Activated gamma-delta T cell treated with anti-CD3 and anti-CD28 coated beads, Interleukin-2, amount 50 U/mL, for 16 hours (primary cell): ENCODE measurements at places on chromosomes 3 and 15.

DNA sequence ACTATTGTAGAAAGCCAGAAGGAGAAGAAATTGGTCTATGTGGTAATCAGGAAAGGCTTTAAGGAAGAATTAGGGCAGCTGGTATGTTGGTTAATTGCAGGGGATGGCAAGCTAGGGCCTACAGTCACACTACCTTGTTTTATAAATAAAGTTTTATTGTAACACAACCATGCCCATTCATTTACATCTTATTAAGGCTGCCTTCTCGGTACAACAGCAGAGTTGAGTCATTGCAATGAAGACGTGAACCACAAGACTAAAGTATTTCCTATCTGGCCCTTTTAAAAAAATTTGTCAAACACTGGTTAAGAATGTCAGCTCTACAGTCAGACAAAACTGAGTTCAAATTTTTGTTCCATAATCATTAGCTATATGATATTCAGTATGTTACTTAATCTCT is 8.3 kb downstream of the SERPINI1 start:
- no peak for DNase-seq

- no peak for DNase-seq
Observed at GRCh38 chr3:126450219-126450618, 25.5 kb downstream of the ZXDC start.

- no peak for DNase-seq
Observed at GRCh38 chr3:17672506-17672905, 69.9 kb downstream of the TBC1D5 start.

DNA sequence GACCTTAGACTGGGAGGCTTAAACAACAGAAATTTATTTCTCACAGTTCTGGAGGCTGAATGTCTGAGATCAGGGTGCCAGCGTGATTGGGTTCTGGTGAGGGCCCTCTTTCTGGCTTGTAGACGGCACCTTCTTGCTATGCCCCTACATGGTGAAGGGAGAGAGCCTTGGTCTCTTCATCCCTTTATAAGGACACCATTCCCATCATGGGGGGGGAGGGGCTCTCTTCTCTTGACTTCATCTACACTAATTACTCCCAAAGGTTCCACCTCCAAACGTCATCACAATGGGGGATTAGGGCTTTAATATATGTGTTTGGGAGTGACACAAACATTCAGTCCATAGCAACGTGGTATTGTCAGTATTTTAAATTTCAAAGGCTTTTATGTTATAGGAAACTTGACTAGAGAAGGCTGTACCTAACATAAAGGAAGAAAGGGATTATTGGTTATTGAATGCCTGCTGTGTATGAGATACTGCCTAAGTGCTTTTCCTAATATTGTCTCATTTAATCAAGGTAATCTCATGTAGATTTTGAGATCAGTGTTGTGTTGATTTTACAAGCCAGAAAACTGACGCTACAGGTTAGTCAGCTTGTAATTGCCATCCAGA is 20.9 kb downstream of the SYN2 start:
- no peak for DNase-seq

DNA sequence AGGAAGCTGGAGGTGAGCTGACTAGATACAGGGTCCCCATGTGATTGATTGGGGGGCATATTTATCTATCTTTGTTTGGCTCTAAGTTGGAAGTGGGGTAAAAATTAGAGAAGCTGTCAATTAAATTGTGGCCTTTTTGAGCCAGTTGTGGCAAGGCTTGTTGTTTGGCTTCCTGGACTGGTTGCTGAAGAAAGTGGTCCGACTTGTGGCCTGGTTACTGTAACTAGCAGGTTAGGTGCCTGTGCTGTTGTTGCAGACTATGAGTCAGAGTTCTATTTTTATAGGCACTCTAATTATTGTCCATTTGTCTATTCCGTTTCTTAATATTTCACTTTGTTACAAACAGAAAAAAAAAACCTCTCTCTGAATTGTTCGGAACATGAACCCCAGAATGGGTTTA is 129.1 kb upstream of the CNTN6 start:
- DNase-seq: no peak

GRCh38 chr3:170689893-170690660 is 104.2 kb upstream of the SLC7A14 start:
- peak; percentile 2 for DNase-seq

DNA sequence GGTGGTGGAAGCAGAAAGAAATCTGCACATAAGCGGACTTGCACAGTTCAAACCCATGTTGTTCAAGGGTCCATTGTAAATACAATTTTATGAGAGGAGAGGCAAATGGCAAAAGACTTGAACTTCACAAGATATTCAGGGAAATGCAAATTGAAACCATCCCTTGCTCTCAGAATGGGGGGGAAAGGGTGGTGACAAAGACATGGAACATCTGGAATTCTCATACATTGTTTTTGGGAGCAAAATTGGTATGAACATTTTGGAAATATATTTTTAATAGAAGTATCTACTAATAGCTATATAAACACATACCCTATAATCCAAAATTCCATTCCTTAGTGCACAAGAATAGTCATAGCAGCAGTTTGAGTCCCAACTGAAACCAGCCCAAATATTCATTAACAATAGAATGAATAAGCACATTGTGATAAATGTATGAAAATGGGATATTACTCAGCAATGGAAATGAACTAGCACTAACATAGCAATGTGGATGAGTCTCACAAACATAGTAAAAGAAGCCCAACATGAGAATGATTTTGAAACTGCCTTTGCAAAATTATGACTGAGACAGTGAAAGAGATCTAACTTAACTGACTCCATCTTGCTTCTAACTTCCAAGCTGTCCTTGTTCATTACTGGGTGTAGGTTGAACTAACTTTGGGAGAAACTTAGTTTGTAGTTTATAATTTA is 77.2 kb downstream of the CD200R1L start:
- no peak for DNase-seq

DNA sequence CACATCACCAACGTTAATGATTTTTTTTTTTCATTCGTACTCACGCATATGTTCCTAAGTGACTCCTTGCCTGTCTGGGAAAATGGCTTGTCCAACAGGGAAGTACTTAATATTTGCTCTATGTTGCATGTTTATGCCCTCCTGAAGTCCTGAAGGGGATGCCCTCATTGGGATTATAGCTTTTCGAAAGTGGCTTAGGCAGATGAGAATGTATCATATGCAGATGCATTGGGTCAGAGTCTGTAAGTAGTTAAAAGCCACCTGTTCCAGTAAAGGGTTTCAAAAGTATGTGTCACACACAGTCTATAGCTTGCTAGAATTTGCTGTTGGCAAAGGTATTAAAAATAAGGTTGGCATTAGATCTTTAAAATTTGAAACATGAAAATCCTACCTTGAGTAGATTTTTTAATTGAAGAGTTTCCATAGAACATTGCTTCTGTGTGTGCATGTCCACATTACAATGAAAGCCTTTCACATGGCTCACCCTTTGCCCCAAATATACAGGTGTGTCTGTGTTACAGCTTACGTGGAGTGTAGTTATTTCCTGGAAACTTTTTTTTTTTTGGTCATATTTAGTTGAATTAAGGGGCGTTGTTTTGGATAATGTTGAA is 2.1 kb downstream of the ABHD17C start:
- no peak for DNase-seq

- DNase-seq: peak; percentile 85
Observed at GRCh38 chr3:115783938-115784738, 160.8 kb downstream of the GAP43 start.

DNA sequence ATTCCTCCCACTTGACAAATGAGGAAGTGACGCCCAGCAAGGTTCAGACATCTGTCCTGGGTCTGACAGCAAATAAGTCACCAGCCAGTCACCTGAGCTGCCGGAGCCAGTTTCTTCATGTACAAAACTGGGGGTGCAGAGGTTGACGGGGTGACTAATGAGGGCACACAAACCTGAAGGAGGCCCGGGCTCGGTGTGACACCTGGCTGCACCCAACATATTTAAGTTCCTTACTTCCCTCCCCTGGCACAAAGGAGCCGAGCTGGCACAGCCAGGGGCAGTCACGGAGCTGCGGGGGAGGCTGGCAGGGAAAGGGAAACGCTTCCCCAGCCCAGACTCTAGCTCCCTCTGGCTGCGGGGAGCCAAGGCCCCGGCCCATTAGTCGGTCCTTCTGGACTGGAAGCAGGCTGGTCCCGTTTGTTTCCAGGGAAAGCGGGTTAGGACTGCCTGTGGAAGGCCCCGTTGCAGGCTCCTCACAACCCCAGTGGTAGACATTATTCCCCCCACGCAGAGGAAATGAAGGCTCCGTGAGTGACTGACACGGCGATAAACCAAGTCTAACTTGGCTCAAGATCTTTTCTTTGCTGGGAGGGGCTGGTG is 2.3 kb downstream of the FBXL22 start:
- no peak for DNase-seq

DNA sequence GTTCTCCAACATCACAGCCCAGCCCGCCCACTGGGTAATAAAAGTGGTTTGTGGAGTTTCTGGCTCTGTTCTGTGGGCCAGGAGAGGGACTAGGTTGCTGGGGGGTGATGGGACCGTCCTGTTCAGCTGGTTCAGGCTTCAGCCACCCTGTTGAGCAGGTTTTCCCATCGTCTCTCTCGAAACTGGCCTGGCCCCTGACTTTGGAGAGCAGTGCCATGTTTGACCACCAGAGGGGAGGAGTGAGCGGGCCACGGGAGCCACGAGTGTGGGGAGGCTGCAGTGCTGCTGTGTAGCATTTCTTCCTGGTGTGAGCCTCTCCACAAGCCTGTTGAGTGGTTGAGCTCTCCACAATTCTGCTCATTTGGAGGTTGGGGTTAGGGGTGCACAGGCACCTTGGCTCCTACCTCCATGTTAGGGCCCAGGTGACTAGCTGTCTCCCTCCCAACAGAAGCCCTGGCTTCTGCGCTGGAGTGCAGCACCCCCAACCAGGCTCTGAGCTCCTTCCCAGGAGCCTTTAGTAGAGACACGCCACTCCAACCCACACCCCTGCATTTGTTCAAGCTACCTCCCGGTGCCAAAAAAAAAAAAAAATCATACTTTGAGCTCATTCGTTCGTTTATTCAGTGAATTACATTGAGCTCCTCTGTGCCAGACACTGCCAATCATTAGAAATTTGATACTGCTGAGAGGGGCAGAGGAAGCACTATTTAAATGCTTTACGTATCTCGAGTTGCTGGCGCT is 13.9 kb downstream of the SPINT1 start:
- DNase-seq: peak; percentile 73

GRCh38 chr3:191197761-191198306 is 1.2 kb upstream of the OSTN start:
- DNase-seq: no peak

GRCh38 chr3:189324538-189325138 is 152.9 kb downstream of the TPRG1 start:
- DNase-seq: peak; percentile 70

GRCh38 chr15:67194171-67195114 is 60.0 kb downstream of the AAGAB start:
- no peak for DNase-seq

DNA sequence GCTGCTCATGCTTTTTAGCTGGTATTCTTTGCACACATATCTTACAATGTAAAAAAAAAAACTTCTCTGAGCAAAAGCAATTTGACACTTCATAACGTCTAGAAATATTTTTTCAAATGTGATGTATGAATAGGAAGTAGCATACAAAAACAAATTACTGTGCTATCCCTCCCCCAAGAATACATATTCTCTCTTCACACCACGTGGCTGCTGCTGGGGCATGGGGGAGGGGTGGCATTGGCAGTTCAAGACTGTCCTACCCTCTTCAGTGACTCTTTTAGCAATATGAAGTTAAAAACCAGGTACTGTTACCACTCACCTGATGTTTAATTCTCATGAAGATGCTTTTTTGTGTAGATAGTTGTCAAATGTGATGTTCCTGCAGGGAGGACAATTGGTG is 85.6 kb downstream of the UBE2E2 start:
- no peak for DNase-seq

DNA sequence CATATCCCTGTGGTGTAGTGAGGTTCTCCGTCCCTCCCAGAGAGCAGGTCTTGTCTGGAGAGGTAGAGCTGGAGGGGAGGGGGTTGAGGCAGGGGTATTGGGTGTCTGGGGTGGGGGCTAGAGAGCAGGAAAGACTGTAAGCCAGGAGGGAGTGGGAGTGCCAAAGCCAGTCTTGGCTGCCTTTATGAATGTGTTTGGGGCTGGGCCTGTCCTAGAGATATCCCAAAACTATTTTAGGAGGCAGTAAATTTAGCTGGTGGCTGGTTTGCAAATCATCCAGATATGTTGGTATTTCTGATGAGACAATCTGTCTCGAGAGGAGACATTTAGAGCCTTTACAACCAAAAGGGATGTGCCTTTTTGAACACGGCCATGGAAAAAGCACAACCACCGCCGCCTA is 166.6 kb downstream of the TLE3 start:
- DNase-seq: no peak

- no peak for DNase-seq
Observed at GRCh38 chr3:133989936-133990702, 39.6 kb downstream of the SLCO2A1 start.

DNA sequence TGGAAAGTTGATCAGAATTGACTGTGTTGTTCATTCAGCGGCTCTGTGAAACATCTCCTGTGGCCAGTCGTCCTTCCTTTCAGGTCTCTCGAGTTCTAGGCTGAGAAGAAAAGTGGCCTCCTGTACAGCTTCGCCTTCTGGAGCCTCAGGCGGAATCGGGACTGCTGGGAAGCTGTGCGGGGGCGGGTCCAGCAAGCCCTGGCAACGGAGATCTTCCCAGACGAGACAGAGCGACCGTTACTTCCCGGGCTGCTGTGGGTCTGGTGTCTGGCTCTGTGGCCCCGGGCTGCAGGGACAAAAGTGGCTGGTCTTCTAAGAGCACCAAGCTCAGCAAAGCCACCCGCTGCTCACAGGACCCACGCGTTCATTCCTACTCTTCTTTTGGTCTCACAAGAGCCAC is 88.6 kb upstream of the CACNA2D3 start:
- DNase-seq: no peak

GRCh38 chr15:70793694-70794093 is 30.3 kb upstream of the UACA start:
- DNase-seq: no peak

DNA sequence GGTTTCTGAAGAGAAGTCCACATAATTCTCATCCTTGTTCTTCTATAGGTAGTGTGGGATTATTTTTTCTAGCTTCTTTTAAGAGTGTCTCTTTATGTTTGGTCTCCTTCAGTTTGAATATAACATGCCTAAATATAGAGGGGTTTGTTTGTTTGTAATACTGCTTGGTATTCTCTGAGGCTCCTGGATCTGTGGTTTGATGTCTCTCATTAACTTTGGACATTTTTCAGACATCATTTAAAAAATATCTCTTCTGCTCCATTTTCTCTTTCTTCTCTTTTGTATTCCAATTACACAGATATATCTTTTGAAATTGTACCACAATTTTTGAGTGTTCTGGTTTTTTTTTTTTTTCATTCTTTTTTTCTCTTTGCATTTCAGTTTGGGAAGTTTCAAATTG is 113.1 kb downstream of the ARNT2 start:
- DNase-seq: no peak

- no peak for DNase-seq
Observed at GRCh38 chr3:188331166-188331565, 177.2 kb downstream of the LPP start.

DNA sequence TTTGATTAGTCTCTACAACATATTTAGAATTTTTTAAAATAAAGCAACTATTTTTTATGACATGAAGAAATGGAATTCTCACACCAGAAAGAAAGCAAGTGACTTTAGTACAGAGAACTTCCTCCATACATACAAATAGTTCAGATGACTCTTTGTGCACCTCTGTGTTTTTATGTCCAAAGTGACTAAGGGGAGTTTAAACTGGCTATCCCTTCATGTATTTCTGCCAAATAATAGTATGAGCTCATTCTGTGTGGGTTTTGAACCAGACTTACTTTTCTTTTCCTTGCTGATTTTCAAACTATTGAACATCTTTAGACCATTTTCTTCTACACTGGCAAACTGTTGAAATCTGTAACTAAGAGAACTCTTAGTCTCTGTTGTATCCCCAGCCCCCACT is 196.3 kb downstream of the EPHA3 start:
- DNase-seq: no peak
